NCI-H187 (cell line): ENCODE measurements at places on chromosomes 1 and 21.

DNA sequence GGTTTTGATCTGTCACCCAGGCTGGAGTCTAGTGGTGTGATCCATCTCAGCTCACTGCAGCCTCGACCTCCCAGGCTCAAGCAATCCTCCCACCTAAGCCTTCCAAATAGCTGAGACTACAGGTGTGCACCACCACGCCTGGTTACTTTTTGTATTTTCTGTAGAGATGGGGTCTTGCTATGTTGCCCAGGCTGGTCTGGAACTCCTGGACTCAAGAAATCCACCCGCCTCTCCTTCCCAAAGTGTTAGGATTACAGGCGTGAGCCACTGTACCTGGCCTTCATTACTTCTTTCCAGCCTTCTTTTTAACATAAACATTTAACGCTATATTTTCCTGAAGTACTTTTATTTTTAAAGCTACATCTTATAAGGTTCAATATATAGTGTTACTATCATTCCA lies 18.4 kb upstream of the HMGCL start:
- no peak for DNase-seq

GRCh38 chr1:207500306-207500705 lies 4.3 kb downstream of the CR1 start:
- no peak for DNase-seq

DNA sequence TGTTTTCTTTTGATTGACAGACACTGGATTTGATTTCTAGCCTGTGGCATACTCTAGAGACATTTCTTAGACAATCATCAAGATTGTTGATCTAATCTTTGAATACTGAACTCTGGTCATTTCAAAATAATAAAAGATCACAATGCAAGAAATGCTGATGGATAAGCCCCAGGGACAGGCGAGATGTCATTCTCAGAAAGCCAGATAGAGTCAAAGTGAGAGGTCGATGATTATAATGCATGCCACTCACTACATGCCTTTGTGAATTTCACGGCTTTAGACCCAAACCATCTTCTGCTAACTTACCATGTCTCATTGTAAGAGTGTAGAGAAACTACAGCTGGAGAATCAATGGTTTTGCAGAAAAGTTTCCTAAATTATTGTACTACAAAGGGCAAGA lies 257.1 kb downstream of the DYRK1A start:
- DNase-seq = no peak

DNA sequence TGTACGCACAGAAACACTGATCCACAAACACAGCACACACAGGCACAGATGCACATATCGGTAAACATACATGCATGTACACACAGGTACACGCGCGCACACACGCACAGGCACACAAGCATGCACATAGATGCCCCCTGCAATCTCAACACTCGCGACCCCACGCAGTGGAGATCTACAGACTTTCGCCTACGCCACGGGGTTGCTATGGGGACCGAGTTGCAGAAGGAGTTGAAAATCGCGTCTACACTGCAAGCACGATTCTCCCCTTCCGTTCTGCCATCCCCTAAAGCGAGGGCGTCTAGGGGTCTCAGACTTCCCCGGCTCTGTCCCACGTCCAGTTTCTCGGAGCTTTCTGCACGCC lies 826 bp downstream of the TRIM17 start:
- no peak for DNase-seq

DNA sequence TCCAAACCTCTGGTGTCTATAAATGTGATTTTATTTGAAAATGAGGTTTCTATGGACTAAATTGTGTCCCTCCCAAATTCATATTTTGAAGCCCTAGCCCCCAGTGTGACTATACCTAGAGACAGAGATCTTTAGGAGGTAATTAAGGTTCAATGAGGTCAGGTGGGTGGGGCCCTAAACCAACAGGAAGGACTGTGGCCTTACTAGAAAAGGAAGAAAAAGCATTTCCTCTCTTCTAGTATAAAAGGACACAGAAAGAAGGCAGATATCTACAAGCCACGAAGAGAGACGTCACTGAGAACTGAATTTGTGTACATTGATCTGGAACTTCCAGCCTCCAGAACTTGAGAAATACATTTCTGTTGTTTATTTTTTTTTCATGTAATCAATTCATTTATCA lies 123.1 kb upstream of the RUNX1 start:
- DNase-seq = no peak

- no peak for DNase-seq
Measured at GRCh38 chr21:21373969-21374368, 375.8 kb downstream of the NCAM2 start.

DNA sequence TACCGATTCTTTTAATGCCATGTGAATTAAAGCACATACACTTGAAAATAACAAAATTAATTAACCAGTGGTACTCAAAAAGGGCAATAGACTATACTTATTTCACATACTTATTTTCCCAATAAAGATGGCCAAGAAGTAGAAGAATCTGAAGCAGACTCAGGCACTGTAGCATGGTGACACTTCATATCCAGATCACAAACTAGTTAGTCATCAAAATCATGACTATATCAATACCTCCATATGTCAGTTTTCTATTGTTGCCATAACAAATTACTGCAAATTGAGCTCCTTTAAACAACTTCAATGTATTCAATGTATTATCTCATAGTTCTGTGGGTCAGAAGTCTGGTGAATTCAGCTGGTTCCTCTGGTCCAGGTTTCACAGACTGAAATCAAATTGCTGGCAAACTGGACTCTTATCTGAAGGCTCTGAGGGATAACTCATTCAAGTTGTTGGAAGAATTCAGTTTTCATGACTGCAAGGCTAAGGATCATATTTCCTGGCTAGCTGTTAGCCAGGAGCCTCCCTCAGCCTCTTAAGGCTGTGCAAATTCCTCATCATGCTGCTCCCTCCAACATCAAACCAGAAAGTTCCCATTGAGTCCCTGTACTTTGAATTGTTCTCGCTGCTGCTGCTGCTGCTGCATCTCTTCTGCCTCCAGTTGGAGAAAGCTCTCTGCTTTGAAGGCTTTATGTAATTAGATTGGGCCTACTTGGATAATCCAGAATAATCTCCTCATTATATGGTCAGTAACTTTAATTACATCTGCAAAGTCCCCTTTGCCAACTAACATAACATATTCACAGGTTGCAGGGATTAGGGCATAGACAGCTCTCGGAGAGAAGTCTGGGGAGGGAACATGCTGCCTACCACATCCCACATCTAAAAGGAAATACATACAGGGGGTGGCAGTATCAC lies 91.5 kb downstream of the MRPL39 start:
- no peak for DNase-seq

- DNase-seq = no peak
Measured at GRCh38 chr1:151309811-151310323, 17.3 kb downstream of the PI4KB start.
